Nucleus accumbens (tissue), 56 donors: ENCODE measurements at places on chromosomes 13 and 19.

GRCh38 chr19:33248954-33249613, 23.4 kb upstream of the SLC7A10 start:
- DNase-seq = no peak

DNA sequence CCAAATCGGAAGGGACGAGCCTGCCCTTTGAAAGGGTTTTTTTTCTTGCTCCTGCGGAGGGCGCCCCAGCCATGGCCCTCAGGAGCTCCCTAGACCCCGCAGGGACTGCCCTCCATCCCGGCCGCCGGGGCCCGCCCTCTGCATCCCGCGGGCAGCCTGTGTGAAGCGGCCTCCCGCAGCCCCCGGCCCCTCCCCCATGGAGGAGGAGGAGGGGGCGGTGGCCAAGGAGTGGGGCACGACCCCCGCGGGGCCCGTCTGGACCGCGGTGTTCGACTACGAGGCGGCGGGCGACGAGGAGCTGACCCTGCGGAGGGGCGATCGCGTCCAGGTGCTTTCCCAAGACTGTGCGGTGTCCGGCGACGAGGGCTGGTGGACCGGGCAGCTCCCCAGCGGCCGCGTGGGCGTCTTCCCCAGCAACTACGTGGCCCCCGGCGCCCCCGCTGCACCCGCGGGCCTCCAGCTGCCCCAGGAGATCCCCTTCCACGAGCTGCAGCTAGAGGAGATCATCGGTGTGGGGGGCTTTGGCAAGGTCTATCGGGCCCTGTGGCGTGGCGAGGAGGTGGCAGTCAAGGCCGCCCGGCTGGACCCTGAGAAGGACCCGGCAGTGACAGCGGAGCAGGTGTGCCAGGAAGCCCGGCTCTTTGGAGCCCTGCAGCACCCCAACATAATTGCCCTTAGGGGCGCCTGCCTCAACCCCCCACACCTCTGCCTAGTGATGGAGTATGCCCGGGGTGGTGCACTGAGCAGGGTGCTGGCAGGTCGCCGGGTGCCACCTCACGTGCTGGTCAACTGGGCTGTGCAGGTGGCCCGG, 815 bp downstream of the MAP3K10 start:
- no peak for DNase-seq

DNA sequence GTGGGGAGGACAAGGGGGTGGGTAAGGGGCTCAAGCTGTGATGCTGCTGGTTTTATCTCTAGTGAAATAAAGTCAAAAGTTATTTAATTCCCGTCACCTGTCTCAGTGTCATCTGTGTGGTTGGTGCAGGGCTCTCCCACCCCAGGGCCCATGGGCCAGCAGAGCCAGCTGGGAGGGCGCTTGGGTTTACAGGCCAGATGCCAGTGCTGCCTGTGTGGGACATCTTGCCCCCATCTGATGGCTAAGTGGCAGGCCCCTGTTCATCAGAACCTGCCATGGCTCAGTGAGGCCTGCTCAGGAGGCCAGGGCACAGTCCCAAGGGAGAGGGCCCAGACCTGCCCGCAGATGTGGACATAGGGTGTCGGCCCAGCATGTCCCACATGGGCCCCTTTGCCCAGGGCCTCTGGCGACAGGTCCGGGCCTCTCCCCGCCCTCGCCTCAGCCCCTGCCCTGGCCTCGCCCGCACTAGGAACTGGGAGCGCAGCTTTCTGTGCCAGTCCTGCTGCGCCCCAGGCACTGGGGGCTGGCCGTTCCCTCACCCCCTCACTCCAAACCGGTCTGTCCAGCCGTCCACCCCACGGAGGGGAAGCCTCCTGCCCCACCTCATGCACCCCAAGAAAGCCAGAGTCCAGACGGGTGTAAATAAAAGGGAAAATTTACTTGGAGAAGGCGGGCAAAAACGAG, 5.3 kb downstream of the ZNF296 start:
- DNase-seq = no peak

DNA sequence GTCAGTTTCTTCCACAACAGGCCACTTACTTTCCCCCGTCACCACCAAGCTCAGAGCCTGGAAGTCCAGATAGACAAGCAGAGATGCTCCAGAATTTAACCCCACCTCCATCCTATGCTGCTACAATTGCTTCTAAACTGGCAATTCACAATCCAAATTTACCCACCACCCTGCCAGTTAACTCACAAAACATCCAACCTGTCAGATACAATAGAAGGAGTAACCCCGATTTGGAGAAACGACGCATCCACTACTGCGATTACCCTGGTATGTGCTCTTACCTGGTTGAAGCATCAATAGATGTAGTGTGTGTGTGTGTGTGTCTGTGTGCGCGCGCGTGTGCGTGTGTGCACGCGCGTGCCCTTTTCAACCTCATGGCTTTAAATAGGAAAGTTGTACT, 3.7 kb downstream of the KLF5 start:
- DNase-seq = no peak

DNA sequence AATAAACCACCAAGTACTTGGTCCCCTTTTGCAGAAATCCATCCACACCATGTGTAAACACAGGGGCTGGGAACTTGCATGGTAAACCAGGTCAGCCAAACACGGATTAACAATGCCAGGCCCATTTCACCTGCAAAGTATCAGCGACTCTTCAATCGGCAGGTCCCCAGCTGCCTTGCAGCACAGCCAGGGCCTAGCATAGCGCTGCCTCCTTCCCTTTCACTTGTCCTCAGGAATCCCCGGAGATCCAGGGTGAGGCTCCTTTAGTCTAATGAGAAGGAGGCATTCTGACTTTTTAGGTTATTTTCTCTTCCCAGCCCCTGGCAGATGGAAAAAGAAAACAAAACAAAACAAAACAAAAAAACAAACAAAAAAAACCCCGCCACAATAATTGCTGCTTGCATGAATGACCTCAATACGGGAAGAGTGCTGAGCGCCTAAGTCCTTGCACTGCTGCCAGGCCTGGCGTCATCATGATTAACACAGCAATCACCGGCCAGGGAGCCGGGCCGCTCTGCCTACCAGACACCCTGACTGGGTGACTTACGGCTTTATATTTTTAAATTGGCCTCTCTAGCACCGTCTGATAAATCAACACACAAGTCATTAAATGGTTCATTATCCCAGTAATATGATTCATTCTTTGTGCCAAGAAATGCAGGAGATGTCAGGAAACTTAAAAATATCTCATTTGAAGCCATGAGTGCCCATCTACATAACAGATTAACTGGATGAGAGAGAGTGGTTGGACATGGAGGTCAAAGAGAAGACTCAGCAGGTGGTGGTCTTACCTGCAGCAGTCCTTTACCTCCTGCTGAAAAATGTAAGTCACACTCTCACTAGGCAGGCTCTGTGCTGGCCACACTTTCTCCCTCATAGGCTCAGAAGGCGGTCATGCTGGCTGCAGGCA, 692.7 kb downstream of the UQCRFS1 start:
- no peak for DNase-seq

GRCh38 chr19:3250675-3251074, 26.2 kb downstream of the CELF5 start:
- DNase-seq = no peak

DNA sequence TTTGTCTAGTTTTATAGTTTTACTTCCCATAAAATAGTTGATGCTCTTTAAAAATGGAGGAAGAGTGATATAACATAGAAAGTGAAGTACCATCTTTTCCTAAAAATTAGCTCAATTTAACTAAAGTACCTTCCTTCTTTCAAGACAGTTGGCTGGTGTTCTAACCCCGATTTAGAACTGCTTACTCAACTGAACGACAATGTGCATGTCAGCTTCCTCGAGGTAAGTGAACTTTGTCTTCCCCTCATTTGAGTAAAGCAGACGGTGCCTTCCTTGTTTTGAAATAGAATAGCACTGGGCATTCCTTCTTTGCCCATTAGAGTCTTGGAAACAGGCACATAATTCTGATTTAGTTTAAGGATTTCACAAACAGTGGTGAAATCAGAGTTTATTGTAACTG, 1519.2 kb downstream of the EFNB2 start:
- no peak for DNase-seq

- DNase-seq = no peak
Observed at GRCh38 chr13:22178878-22179277, 508.0 kb downstream of the FGF9 start.

DNA sequence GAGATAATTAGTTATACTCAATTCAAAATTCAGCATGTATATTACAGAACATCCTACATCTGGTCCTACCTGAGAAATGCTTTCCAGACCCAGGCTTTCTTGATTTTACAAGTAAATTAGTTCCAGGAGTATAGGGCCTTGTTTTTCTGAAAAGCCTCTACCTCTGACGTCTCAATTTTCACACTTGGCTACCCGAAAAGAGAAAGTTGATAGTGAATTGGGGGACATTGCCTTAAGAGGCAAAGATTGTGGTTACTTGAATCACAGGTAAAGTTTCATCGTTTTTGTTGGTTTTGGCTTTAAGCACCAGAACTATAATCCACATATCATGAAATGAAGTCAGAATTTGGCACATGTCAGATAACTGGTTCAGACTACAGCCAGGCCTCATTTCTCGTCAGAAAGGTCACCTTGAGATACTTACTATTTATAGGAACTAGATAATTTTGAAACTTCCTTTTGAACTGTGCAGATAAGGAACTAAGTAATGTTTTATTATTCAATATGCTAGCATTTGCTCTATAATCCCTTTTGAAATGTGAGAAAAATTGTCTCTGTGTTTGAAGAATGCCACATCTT, 30.8 kb downstream of the FAM124A start:
- DNase-seq = no peak

DNA sequence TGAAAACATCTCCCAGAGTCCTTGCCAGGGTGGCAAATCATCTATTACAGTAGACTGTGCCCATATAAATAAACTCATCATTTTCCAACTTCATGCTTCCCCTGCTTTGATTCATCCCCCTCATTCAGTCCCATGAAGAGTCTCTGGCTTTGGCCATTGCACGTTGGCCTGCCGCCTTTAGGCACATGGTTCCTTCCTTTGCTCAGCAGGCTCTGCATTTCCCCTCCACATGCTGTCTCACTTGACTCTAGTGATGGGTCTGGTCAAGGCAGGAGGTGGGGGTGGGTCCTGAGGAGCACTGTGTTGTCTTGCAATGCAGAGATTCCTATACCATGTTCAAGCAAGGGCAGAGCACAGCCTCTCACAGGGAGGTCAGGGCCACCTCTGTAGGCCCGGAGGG, 48.8 kb upstream of the ARGLU1 start:
- DNase-seq = no peak

DNA sequence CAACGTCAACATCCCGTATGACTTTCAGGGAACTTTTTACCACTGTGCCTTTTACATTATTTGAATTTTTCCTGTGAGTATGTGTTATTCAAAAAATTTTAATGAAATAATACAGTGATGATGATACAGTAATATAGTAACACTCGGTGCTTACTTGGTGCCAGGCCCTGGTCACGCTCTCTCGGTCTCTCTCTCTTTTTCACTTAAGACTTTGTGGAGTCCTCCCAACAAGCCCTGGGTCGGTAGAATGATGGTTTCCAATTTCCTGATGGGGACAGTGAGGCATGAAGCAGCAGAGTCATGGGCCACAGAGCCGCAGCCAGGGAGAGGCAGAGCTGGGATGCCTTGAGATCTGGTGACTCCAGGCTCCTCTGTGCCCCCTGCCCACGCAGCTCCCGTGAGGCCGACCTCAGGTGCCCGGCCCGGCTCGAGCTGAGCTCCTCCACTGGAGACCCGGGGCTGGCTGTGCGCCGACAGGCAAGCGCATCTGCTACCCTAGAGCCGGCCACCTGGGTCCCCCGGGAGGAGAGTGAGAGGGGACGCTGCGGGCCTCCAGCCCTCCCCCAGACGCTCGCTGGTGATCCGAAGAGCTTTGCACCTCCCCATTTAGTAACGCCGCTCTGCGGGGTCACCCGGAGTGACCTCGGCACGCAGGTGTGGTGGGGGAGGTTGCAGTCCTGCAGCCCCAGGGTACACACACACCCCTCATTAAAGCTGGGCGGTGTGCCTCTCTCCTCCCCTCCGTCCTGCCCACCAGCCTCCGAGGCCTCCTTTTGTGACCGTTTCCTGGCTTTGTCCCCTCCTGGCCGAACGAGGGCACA, 4.4 kb upstream of the SBK3 start:
- no peak for DNase-seq

- DNase-seq = no peak
Observed at GRCh38 chr13:49454388-49455006, 10.4 kb downstream of the SETDB2 start.

DNA sequence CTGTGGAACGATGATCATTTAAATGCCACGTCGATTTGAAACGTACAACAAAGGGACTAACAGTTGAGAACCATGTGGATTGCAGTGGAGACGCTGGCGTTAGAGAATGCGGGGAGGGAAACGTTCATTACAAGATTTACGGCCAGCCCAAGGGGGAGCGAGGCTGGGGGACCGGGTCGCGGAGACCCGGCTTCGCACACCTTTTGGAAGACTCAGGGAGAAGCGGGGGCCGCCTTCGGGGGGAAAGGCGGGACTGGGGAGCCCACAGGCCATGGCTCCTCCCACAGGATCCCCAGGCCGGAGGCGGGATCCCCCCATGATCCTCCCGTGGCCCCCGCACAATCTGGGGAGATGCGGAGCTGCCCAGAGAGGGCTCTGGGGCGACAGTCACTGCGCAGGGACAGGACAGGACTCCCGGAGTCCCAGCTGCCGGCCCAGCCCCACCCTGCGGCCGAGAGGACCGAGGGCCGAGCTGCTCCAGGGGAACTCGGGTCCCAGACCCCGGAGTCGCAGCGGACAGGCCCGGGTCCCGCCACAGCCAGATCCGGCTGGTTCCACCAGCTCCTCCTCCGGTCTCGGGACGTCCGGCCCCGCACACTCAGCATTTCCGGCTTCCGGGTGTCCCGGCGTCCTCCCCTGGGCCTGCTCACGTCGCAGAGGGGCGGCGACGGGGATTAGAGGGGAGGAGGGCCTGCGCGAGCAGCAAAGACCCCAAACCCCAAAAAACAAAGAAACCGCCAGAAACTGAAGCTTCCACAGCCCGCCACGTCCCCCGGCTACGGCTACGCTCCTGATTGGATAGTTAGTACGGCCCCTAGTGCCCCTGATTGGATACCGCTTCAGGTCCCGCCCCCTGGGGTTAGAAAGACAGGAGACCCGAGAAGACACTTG, 21.1 kb upstream of the OR10H1 start:
- peak; percentile 86 for DNase-seq

DNA sequence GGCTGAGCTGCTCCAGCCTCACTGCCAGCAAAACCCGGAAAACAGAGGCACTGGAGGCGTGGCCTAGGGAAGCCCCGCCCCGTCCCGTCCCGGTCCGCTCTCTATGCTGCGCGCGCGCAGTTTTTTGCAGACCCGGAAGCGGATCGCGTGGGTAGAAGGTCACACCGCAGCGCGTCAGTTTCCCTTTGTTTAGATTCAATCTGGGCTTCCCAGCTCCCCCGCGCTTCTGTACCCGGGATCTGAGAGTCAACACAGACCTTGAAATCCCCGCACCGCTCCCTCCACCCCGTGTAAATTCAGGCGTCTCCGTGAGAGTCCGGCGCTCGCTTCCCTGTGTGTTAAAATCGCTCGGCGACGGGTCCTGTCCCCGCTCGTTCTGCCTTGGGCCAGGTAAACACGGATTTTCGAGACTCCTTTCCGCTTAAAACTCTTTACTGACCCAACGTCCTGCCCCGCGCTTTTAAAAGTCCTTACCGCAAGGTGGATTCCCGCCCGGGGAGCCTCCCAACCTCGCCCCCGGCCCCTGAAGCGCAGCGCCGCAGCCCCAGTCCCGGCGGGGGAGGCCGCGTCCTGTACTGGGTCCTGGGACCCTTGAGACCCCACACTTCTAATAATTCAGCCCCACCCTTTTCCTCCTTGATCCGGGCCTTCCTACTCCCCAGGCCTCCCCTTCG, at the start of gene ZNF610:
ZNF610 (plus strand) TSS at position 127 of the 674 bp plus-strand sequence. CDS start 12,930 bp downstream, outside the sequence.
- peak; percentile 87 for DNase-seq
